Melanocyte of skin (primary cell): ENCODE measurements at places on chromosomes 2 and 18. TPM values are rescaled to one million over a fixed set of nuclear protein-coding genes. Genes with fewer than 3 reads are reported as not detected.

The LRRC30 gene
- total RNA-seq: not detected in 2 replicates

The CABYR gene
- 1.5 and 2.7 TPM in 2 replicates for total RNA-seq

The CRYBA2 gene
- total RNA-seq: 0.31 TPM in 1 of 2 replicates, not detected in the other

The NT5C1B gene
- total RNA-seq: not detected in 2 replicates

The FBXO15 gene
- total RNA-seq: 0.33 and 0.77 TPM in 2 replicates

The ABCG8 gene
- total RNA-seq: 0.15 TPM in 1 of 2 replicates, not detected in the other

The ANKRD39 gene
- total RNA-seq: 11.7 and 15.6 TPM in 2 replicates

The DCDC2C gene
- total RNA-seq: not detected in 2 replicates

The OTX1 gene
- under 0.01 and 0.34 TPM in 2 replicates for total RNA-seq

The NEU4 gene
- not detected in 2 replicates for total RNA-seq

The RSAD2 gene
- total RNA-seq: 19.6 and 72.6 TPM in 2 replicates

The UGT1A8 gene
- not detected in 2 replicates for total RNA-seq

The DPYSL5 gene
- not detected in 2 replicates for total RNA-seq

The GRP gene
- total RNA-seq: not detected in 2 replicates

The MAPRE3 gene
- total RNA-seq: 4.0 and 5.2 TPM in 2 replicates

The TUBB8B gene
- not detected in 2 replicates for total RNA-seq

The PDCL3 gene
- total RNA-seq: 12.0 and 13.1 TPM in 2 replicates

The SF3B6 gene
- total RNA-seq: 163 and 165 TPM in 2 replicates

The SLC9A4 gene
- not detected in 2 replicates for total RNA-seq

The SLC40A1 gene
- total RNA-seq: under 0.01 TPM in 1 of 2 replicates, not detected in the other

The KCNF1 gene
- not detected in 2 replicates for total RNA-seq

The FBLN7 gene
- total RNA-seq: 0.69 and 1.1 TPM in 2 replicates

The MAPK4 gene
- total RNA-seq: 0.67 and 4.2 TPM in 2 replicates

The GIGYF2 gene
- 42.3 and 71.2 TPM in 2 replicates for total RNA-seq

The PID1 gene
- total RNA-seq: 3.3 and 4.5 TPM in 2 replicates

The SRD5A2 gene
- total RNA-seq: under 0.01 TPM in 1 of 2 replicates, not detected in the other

The MC2R gene
- not detected in 2 replicates for total RNA-seq

The GAL3ST2 gene
- total RNA-seq: not detected in 2 replicates

The MEP1B gene
- total RNA-seq: not detected in 2 replicates

The POMC gene
- 3.1 and 12.0 TPM in 2 replicates for total RNA-seq

The CPO gene
- total RNA-seq: not detected in 2 replicates

The MEIS1 gene
- total RNA-seq: 13.0 and 19.1 TPM in 2 replicates

The GCG gene
- not detected in 2 replicates for total RNA-seq

The SLC9A2 gene
- not detected in 2 replicates for total RNA-seq

The C2orf69 gene
- 21.4 and 22.0 TPM in 2 replicates for total RNA-seq

The SULT6B1 gene
- not detected in 2 replicates for total RNA-seq
